ENCODE measurements at places on chromosomes 7 and 10.

- DNase-seq: no peak
Observed at GRCh38 chr10:80579181-80579763, 41.6 kb downstream of the SH2D4B start.

- DNase-seq: no peak
Observed at GRCh38 chr7:47379629-47380324, 202.1 kb downstream of the TNS3 start.

DNA sequence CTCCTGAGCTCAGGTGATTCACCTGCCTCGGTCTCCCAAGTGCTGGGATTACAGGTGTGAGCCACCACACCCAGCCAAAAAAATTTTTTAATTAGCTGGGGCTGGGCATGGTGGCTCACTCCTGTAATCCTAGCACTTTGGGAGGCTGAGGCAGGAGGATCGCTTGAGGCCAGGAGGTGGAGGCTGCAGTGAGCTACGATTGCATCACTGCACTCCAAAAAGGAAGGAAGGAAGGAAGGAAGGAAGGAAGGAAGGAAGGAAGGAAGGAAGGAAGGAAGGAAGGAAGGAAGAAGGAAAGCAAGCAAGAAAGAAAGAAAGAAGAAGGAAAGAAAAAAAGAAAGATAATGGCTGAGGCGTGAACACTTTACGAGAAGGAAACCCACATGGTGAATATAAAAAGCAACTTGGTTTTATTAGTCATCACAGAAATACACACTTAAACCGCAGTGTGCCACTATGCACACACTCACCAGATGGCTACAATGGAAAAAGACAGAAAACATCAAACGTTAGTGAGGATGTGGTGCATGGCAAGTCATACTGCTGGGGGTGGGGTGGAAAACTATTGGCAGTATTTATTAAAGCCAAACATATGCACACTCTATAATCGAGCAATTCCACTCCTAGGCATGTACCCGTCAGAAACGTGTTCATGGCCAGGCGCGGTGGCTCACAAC, 4.4 kb upstream of the CCL26 start:
- peak; percentile 85 for DNase-seq

DNA sequence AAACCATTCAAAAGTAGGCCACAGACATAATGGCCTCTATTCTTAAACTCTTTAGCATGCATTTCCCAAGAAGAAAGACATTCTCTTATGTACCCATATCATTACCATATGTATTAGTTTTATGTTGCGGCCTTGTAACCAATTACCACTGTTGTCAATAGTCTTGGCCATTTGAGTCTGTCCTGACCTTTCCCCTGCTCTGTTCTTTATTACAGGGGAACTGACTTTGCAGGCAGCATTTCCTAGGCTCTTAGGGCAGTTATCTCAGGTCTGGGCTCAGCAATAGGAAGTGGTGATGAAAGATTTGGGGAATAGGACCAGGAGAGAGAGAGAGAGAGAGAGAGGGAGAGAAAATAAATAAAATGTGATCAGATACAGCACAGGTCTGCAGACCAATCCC, 194.5 kb upstream of the LRGUK start:
- DNase-seq: no peak

DNA sequence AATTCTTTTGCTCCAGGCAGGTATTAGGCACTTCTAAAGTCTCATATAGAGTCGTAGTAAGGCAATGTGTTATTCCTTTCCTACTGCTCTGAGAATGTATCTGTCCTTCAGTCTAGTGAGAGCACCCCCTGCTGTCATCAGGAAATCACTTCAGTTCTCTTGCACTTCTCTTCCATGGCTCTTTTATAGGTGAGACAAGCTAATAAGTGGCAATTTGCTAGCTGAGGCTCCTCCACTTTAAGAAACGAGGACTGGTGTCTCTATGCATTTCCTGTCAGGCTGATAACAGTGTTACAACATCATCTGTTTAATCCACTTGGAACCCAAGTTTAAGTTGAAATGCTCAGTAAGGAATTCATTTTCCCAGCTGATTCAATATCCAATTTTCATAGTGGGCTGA, 350.6 kb downstream of the TFEC start:
- DNase-seq: peak; percentile 15

DNA sequence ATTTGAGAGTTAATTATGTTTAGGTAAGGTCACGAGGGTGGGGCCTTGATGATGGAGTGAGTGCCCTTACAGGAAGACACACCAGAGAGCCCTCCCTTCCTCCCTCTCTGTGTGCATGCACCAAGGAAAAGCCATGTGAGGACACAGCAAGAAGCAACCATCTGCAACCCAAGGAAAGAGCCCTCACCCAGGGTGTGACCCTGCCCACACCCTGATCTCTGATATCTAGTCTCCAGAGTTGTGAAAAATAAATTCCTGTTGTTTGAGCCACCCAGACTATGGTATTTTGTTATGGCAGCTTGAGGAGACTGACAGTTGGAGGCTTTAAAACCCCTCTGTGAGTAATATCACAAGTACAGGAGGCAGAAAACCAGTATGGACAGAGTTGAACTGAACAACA, 15.0 kb upstream of the MCM10 start:
- no peak for DNase-seq

GRCh38 chr7:150742286-150742968, 5.2 kb downstream of the GIMAP5 start:
- DNase-seq: peak; percentile 35

GRCh38 chr10:128066870-128067382, 59.3 kb downstream of the MKI67 start:
- DNase-seq: no peak

GRCh38 chr7:155484483-155485399, 26.8 kb downstream of the EN2 start:
- DNase-seq: no peak

DNA sequence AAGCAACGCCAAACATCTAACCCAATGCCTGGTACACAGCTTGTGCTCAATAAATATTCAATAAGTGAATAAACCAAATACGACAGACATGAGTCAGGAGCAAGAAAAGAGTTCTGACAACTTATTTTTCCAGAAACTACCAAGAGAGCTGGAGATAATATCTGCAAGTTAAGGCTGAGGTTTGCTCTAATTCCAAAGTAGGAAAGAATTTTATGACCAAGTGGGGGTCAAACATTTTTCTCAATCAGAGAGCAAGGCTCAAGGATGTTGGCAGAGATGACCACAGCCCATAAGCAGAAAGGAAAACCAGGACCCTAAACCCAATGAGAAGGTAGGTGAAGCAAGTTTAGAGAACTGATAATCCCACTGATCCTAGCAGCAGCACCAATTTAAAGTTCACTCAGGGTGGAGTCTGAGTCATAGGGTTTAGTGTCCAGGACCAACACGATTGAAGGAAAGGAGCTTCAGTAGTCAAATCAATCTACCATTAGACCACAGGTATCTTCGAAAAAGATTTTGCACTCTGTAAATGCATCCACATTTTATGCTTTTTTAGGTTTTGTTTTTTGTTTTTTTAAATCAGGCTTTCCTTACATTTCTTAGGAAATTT, 49.3 kb upstream of the KCNIP2 start:
- DNase-seq: no peak

- DNase-seq: no peak
Observed at GRCh38 chr10:111565542-111565941, 488.7 kb downstream of the ADRA2A start.

- no peak for DNase-seq
Observed at GRCh38 chr7:151382079-151382885, 27.6 kb downstream of the WDR86 start.

DNA sequence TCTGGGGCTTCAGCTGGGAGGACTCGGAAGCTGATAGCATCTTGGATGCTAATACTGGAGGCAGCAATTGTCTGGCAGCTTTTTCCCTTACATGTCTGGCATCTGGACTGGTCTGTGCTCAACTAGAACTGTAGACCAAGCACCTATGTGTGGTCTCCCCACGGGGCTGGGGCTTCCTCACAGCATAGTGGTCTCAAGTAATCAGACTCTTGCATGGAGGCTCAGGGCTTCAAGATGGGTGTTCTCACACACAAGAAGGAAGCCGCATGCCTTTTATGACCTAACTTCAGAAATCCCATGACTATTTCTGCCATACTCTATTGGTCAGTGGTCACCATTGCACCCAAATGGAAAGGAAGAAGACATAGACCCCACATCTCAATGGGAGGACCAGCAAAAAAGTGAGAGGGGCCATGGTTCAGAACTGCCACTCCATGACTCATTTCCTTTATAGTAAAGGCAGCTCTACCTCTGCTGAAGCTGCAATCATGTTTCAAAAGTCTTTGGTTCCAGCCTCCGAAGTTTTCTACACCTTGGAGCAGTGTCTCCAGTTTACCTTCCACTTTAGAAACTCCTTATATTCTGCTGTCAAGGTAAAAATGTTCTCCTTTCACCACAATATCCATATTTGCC, 14.7 kb downstream of the AOC1 start:
- no peak for DNase-seq

DNA sequence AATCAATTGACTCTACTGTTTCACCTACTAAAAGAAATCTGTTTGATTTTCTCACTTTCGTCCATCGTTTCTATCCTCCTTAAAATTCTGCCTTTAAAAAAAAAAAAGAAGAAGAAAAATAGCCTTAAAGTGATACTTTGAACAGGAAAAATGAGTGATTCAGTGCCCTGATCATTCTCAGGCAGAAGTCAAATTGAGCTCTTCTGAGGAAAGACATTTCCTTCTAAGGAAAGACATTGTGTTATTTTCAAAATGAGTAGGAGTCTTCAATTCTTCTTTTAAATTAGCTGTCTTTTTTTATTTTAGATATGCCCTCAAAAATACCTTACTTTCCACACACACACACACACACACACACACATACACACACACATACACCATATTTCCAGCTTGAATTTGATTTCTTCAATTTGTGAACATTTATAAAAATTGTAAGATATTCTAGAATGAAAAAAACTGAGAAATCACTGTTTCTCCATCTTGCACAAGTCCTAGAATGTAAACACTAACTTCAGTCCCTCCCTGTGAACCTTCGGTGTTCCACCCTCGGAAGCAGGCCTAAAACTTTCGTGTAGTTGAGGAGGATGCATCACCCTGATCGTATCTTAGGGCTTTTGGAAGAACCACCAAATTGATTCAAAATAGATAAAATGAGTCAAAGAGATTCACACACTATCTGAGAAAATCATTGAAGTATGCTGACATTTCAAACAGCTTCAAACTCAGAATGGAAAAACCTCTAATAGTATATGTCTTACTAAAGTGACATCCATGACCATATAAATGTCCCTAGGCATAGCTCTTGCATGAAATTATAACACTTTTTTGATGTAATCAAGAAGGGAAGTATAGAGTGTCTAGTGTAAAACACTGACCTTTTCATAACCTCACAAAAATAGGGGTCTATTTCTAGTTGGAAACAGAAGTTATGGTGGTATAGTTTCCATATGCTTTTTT, 270.8 kb downstream of the GATA3 start:
- peak; percentile 82 for DNase-seq

DNA sequence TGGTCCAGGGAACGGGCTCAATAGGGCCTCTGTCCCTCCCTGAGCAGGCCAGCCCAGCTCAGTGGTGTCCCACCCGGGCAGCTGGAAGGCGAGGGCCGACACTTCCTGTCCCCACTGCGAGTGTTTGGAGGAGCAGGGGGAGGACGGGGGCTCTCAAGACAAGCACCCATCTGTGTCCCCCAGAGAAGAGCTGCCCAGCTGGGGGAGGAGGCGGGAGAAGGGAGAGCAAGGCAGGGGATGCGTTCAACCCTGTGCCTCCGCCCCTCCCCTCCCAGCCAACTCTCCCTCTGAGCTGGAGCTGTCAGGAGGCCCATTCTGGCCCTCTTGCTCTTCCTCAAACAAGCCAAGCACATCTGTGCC, 35.7 kb downstream of the ZCCHC24 start:
- no peak for DNase-seq

DNA sequence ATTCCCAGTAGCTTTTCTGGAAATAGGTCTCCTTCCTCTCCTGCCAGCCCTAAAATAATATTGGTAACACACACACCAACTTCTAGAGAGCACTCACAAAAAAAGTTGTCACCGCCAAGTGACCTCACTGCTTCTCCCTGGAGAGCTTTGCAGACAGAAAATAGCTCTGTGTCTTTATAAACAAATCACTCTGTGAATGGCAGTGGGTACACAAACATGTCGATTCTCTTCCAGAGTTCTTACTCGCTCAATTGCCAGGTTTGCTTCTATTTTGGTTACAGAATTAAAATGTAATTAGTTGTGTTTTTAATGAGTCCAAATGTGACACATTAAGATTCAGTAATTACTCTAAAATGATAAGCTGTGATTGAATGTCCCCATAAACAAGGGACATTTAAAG, 649.2 kb upstream of the C7orf33 start:
- no peak for DNase-seq

DNA sequence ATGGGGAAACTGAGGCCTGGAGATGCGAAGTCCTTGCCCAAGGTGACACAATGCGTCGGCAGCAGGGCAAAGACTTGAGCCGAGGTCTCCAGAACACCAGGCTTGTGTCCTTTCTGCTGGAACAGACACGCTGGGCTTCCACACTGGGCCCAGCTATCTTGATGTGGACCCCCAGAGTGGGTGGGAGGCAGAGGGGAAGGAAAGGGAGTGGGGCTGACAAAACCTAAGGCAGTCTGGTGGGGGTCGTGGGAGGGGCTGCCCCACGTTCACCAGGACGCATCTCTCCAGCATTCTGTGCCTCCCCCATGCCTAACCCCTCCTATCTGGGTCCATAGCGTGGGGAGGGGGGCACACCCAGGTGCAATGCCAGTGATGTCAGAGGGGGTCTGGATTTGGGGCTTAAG, 38.1 kb downstream of the PPIF start:
- DNase-seq: no peak

- DNase-seq: peak; percentile 26
Observed at GRCh38 chr10:102065561-102066398, 631 bp downstream of the HPS6 start.

DNA sequence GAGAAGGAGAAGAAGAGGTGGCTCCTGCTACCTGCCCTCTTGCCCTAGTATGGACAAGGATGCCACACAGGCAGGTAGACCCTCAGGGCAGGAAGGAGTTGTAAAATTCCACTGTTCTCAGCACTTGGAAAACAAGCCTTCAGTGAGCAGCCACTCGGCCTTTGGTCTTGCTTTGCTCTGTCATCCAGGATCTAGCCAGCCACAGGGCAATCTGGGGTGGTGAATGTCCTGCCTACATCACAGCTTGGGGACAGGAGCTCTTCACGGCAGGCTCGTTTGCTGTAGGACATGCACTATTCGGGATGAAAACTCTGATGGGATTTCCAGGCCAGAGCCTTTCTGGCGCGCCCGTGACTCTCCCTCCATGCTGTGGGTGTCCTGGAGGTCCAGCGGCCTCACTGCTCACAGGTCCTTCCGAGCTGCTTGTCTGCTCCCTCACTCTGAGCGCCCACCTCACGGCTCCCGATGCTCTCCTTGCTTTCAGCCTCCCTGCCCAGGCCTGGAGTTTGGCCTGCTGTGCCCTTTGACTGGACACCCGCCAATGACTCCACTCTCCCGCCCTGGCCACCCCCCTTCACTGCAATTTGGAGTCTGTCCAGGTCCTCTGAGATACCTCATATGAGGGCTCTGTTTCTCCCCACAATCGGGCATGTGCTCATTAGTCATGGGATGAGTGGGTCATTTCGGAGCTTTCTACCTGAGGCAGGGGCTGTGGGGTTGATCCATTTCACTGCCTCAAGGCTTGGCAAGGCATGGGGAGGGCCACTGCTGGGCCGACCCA, 227.2 kb upstream of the GRB10 start:
- no peak for DNase-seq
